ENCODE measurements at places on chromosomes 6 and 20.
A peak's percentile ranks its signal among the peaks of the same experiment; 100 is the strongest.

- DNase-seq, result peak; percentile 25
Observed at GRCh38 chr6:130848945-130849344, 21.7 kb downstream of the SMLR1 start.

GRCh38 chr6:24031496-24031895, 94.5 kb upstream of the NRSN1 start:
- no peak for DNase-seq

- DNase-seq, result no peak
Observed at GRCh38 chr20:22545045-22545444, 39.3 kb downstream of the FOXA2 start.

DNA sequence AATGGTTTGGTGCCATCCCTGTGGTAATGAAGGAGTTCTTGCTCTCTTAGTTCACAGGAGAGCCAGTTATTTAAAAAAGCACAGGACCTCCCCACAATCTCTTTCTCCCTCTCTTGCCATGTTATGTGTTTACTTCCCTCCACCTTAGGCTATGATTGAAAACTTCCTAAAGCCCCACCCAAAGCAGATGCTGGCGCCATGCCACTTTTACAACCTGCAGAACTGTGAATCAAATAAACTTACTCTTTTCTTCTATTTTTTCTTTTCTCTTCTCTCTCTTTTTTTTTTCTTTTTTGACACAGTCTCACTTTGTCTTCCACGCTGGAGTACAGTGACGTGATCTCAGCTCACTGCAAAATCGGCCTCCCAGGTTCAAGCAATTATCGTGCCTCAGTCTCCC, 508.4 kb upstream of the EPHA7 start:
- DNase-seq, result no peak

GRCh38 chr6:52718550-52718949, 44.7 kb downstream of the GSTA2 start:
- no peak for DNase-seq

DNA sequence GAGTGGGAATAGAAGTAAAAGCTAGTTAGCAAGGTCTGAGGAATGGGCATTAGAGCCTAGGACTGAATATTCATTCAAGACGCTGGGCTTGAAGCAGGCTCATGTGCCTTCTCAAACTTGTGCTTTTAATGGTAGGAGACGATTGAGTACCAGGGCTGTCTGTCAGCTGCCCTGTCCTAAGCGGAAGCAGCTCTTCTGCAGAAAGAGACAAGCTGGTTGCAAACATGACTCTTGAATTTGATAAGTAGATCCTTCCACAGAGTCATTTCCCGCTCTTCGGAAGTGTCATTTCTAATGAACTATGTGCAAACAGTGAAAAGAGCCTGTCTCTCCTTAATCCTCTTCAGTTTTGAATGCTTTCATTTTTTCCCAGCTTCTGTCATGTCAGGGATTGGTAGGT, 176.4 kb downstream of the TFAP2B start:
- no peak for DNase-seq

GRCh38 chr6:124984668-124985338, 22.6 kb downstream of the RNF217 start:
- DNase-seq, result no peak

DNA sequence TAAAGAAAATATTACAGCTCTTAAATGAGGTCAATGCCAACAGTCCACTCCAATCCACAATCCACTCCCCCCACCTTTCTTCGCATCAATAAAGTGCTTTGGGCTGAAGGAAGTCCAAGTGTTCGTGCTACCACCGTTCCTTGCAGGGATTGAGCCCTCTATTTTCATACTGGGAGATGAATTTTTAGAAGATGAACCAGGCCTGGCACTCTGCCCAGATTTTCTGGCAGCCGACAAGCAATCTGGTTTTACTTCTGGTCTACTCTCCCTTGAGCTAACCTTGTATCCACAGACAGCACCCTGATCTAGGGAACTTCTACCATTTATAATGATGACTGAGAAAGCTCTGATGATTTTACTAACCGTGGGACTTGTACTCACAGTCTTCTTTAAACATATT, 72.3 kb downstream of the BTBD9 start:
- no peak for DNase-seq

DNA sequence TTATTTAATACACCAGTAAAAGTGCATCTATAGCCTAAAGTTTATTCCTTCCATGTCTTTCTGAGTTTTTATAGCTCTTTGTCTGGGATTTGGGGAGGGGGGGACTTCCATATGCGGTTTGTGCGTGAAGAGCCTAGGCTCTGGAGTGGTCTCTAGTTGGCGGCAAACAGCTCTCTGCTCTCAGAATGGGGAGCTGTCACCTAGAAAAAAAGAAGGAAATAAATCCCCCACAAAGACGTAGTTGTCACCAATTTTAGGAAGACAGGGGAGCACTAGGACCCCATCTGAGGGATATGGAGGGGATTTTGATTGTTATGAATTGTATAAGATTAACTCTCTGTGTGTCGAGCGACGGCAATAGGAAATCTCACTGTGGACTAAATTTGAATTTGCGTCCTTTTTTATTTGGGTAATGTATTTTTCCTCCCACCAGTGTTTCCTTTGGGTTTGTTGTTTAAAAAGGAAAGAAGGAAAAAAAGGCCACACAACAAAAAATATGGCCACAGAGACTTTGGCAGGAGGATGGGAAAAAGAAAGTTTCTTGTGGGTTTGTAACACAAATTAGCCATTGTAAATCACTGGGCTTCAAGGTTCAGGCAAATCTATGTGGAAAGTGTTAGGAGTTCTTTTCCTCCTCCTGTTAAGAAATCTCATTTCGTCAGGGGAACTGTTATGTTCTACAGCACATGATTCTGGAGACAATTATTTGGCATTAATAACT, 7.4 kb downstream of the POU3F2 start:
- no peak for DNase-seq

DNA sequence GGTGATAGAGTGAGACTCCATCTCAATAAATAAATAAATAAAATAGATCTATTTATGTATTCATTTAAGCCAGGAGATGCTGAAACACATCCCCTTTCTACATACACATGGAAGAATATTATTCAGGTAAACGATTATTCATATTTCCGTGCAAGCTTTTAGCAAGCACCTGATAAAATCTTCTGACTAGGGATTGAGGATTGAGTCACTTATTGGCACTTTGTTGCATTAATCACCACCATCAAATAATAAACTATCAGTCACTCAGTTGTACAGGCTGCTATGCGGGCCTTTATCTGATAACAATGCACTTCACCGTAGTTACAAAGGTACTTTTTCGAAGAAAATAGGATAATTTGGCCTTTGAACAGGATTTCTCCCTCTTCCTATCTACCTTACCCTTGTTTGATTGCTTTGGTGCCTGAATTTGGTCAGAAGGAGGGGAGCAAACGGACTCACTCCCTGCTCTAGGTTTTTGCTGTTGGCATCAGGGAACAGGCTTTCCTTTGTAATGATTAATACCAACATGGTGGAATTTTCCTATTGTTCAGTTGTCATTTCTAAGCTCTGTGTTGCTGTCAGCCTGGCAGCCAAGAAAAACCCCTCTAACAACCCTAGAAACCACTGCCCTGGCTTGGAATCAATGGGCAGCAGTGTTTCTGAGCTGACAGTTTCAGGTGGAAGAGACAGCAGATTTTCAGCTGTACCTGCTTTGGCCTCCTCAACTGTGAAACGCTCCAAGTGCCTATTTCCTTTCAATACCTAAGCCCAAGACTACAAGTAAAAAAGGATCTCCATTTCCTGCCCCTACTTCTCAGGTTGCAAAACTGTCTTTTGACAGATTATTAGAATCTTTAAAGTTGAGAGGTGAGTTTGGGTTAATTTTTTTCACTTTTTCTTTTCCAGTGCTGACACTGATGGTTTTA, 63.0 kb downstream of the MYB start:
- no peak for DNase-seq
